ENCODE measurements at places on chromosomes 5 and 9. TPM values are rescaled to one million over a fixed set of nuclear protein-coding genes. Genes with fewer than 3 reads are reported as not detected.

MAP1B gene
- 70.4 TPM for polyA plus RNA-seq

SH3GLB2 gene
- polyA plus RNA-seq = 95.9 TPM

PCDHGA11 gene
- polyA plus RNA-seq = 2.7 TPM

FLT4 gene
- 6.5 TPM for polyA plus RNA-seq

TBCA gene
- 40.4 TPM for polyA plus RNA-seq

AOPEP gene
- polyA plus RNA-seq = 5.1 TPM

PLPP7 gene
- polyA plus RNA-seq = 5.0 TPM

HTR1A gene
- polyA plus RNA-seq = 6.5 TPM

UGT3A2 gene
- polyA plus RNA-seq = 20.6 TPM

FOXI1 gene
- not detected for polyA plus RNA-seq

GDNF gene
- polyA plus RNA-seq = 0.15 TPM

KCNT1 gene
- polyA plus RNA-seq = 0.35 TPM

ANKS6 gene
- 34.1 TPM for polyA plus RNA-seq

ATP10B gene
- 0.06 TPM for polyA plus RNA-seq

TERT gene
- 13.1 TPM for polyA plus RNA-seq

IFNA2 gene
- not detected for polyA plus RNA-seq

SPATA31E1 gene
- 0.05 TPM for polyA plus RNA-seq

NUTM2F gene
- 0.28 TPM for polyA plus RNA-seq

RNF183 gene
- polyA plus RNA-seq = 0.15 TPM

BSPRY gene
- polyA plus RNA-seq = 12.1 TPM

QRFP gene
- polyA plus RNA-seq = not detected

PCDHB16 gene
- polyA plus RNA-seq = 2.2 TPM

SPATA31D4 gene
- not detected for polyA plus RNA-seq

ENTREP1 gene
- 15.3 TPM for polyA plus RNA-seq

CNTNAP3 gene
- 5.9 TPM for polyA plus RNA-seq

LCN9 gene
- 2.3 TPM for polyA plus RNA-seq

PAX5 gene
- polyA plus RNA-seq = 0.44 TPM

CDC14B gene
- 12.7 TPM for polyA plus RNA-seq

OTP gene
- not detected for polyA plus RNA-seq

PRR7 gene
- polyA plus RNA-seq = 23.1 TPM

ZNF366 gene
- not detected for polyA plus RNA-seq

ECPAS gene
- polyA plus RNA-seq = 20.9 TPM

PLAC8L1 gene
- polyA plus RNA-seq = 0.99 TPM

PTTG1 gene
- polyA plus RNA-seq = 478 TPM

CARTPT gene
- polyA plus RNA-seq = not detected

HBEGF gene
- polyA plus RNA-seq = 2.1 TPM

SOX30 gene
- polyA plus RNA-seq = 0.35 TPM

SIT1 gene
- 12.8 TPM for polyA plus RNA-seq

CA9 gene
- 1.8 TPM for polyA plus RNA-seq

UAP1L1 gene
- polyA plus RNA-seq = 3.5 TPM

TMEM171 gene
- polyA plus RNA-seq = 2.2 TPM

BHMT gene
- polyA plus RNA-seq = 0.54 TPM

WDR38 gene
- not detected for polyA plus RNA-seq

GLDC gene
- polyA plus RNA-seq = 48.8 TPM

FBXL7 gene
- 25.9 TPM for polyA plus RNA-seq

IFNB1 gene
- not detected for polyA plus RNA-seq

CCDC192 gene
- not detected for polyA plus RNA-seq

MYO10 gene
- polyA plus RNA-seq = 47.9 TPM

F2RL2 gene
- 0.03 TPM for polyA plus RNA-seq

PLCXD3 gene
- under 0.01 TPM for polyA plus RNA-seq

PFN3 gene
- polyA plus RNA-seq = not detected

MARCHF11 gene
- polyA plus RNA-seq = 0.30 TPM

Data from H1 (cell line).